ENCODE measurements at places on chromosomes 1 and 21. TPM values are rescaled to one million over a fixed set of nuclear protein-coding genes. Genes with fewer than 3 reads are reported as not detected.

DNA sequence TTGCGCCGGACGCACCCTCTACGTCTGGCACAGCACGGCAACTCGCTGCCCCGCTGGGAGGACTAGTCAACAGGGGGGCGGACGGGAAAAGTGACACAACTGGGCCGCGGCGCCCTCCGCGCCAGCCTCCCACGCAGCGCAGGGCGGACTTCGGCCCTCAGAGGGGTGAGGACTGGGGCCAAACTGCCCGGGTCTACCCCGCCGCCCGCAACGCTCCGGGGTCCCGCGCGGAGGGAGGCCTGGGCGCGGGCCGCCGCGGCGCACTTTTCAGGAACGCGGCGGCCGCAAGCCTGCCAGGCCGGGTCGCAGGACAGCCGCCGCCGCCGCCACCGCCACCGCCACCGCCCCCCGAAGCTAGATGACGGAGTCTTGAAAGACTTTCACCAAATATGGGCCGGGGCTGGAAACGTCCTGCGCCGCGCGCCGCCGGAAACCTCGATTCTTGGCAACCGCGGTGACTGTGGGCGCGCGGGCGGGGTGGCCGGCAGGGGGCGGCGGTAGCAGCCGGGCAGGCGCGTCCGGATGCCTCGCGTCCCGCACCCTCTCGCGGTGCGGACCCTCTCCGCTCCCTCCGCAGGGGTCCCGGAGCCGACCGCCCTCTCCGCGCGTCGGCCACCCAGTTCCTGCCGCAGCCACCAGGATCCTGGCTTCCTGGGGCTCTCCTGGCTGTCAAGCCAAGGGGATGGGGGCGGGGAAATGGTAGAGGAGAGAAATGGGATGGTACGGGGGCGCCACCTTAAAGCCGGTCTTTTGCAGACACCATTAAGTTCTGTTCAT, 3.7 kb upstream of the CCN1 start:
- peak overlapping the region; percentile 48 for H3K4me3 ChIP-seq
- H3K27me3 ChIP-seq = no peaks in the 10 kb centered on the region
- peaks cover 50% of the 10 kb centered on the region for H3K4me1 ChIP-seq
- H3K36me3 ChIP-seq = no peaks in the 10 kb centered on the region

- no peak overlapping the region for H3K27ac ChIP-seq
- DNase-seq = no peak
- H3K4me1 ChIP-seq = no peaks in the 10 kb centered on the region
These were observed 87.1 kb upstream of the TNR start for GRCh38 chr1:175830500-175830899.

GRCh38 chr1:231240531-231240882, 505 bp upstream of the GNPAT start:
- DNase-seq = no peak
- H3K36me3 ChIP-seq = no peaks in the 10 kb centered on the region
- peak overlapping the region; percentile 82 for H3K4me3 ChIP-seq
- peak overlapping the region; percentile 89 for H3K27ac ChIP-seq

DNA sequence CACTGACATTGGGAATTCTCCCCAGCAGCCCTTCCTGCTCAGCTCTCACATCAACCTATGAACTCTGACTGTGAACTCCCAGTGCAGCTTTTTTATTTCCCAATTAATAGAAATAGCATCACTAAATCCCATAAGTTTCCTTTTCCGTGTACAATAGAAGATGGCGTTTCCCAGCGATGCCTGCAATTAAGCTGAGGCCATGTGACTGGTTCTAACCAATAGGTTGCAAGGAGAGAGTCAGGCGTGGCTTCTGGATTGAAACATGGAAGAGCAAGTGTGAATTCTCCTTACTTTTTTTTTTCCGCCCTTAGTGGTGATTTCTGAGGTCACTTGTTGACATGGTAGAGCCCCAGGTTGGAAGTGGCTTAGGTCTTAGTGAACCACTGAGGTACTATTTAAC, 59.0 kb upstream of the IGSF5 start:
- no peaks in the 10 kb centered on the region for H3K4me1 ChIP-seq
- no peak overlapping the region for H3K4me3 ChIP-seq
- H3K27me3 ChIP-seq = no peaks in the 10 kb centered on the region

DNA sequence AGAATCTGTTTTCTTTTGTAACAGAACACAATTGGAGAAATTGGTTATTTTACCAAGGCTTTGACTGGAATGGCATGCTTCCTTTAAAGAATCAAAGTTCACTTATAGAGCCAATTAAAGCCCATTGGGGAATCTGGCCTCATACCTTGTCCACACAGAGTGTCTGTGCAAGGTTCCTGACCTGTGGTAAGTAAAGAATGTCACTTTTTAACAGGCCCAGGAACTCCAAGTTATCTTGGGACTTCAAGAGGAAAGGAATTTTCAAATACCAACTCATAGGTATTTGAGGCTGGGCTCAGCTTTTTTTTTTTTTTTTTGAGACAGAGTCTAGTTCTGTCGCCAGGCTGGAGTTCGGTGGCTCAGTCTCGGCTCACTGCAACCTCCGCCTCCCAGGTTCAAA, 2.3 kb upstream of the CATSPERE start:
- peaks cover 14% of the 10 kb centered on the region for H3K4me1 ChIP-seq
- no peak overlapping the region for H3K4me3 ChIP-seq
- H3K27me3 ChIP-seq = no peaks in the 10 kb centered on the region
- no peak for DNase-seq

- H3K4me1 ChIP-seq = peaks cover 7% of the 10 kb centered on the region
- no peaks in the 10 kb centered on the region for H3K36me3 ChIP-seq
- no peaks in the 10 kb centered on the region for H3K27me3 ChIP-seq
- no peak overlapping the region for H3K4me3 ChIP-seq
These were observed 90.5 kb downstream of the NMNAT2 start for GRCh38 chr1:183327434-183328290.

- H3K27me3 ChIP-seq = no peaks in the 10 kb centered on the region
- peaks cover 6% of the 10 kb centered on the region for H3K4me1 ChIP-seq
- H3K27ac ChIP-seq = no peak overlapping the region
These were observed 39.1 kb downstream of the UBIAD1 start for GRCh38 chr1:11311816-11312755.

- no peaks in the 10 kb centered on the region for H3K4me1 ChIP-seq
- DNase-seq = no peak
- no peaks in the 10 kb centered on the region for H3K27me3 ChIP-seq
- H3K27ac ChIP-seq = no peak overlapping the region
- no peak overlapping the region for H3K4me3 ChIP-seq
These were observed 443.9 kb downstream of the CAMTA1 start for GRCh38 chr1:7229186-7229585.

- H3K4me3 ChIP-seq = no peak overlapping the region
- DNase-seq = no peak
- H3K36me3 ChIP-seq = no peaks in the 10 kb centered on the region
These were observed 80.8 kb upstream of the RAB4A start for GRCh38 chr1:229190057-229190575.

- DNase-seq = no peak
- no peaks in the 10 kb centered on the region for H3K27me3 ChIP-seq
- no peaks in the 10 kb centered on the region for H3K36me3 ChIP-seq
- H3K4me1 ChIP-seq = no peaks in the 10 kb centered on the region
These were observed 45.3 kb upstream of the TNR start for GRCh38 chr1:175788586-175789252.

DNA sequence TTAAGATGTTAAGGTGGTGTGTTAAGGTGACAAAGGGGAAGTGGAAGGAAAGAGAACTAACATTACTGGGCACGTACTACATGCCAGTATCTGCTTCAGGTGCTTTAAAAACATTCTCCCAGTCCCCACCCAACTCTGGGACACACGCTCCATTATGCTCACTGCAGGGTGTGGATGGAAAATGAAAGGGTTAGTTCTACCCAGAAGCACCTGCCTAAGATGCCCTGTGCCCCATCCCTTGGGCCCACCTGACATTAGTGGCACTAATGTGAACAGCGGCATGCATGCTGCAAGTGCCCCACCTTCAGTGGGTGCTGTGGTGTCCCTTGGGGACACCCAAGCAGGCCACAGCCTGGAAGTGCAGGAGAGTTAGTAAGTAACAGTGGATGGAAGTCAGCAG, 82.9 kb upstream of the CXADR start:
- H3K27ac ChIP-seq = no peak overlapping the region
- H3K4me1 ChIP-seq = no peaks in the 10 kb centered on the region
- H3K36me3 ChIP-seq = no peaks in the 10 kb centered on the region
- no peak for DNase-seq

DNA sequence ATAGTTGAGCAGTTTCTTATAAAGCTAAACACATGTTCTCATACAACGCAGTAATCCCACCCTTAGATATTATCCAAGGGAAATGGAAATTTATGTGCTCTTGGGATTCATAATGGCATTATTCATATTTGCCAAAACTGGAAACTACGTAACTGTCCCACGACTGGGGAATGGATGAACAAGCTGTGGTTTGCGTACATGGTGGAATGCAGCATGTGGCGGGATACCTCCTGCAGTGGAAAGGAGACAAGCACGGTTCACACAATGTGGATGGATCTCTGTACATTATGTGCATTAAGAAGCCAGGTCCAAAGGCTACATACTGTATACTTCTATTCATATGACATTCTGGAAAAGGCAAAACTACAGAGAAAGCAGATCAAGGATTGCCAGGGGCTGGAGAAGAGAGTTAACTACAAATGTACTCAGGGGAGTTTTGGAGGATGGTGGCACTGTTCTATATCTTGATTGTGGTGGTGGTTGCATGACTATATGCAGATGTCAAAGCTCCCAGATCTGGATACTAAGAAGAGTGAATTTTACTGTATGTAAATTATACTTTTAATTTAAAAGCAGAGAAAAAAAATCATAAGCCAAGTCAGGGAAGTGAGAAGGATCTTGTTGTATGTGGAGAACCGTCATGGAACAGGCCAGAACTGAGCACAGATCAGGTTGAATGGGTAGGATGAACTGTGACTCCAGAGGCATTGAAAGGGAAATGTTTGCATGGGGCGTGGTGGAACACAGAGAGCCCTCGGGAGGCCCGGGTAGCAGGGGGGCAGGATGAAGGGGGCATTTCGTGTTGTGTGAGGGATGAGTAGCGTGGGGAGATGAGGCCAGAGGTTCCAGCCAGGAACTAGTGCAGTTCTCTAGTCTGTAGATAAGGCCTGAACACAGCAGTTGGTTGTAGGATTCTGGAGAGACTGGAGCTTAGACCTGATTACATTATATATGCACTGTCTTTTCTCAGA, 90.7 kb downstream of the GALNT2 start:
- no peak for DNase-seq
- no peak overlapping the region for H3K27ac ChIP-seq
- peaks cover 19% of the 10 kb centered on the region for H3K4me1 ChIP-seq
- H3K36me3 ChIP-seq = no peaks in the 10 kb centered on the region

- H3K4me1 ChIP-seq = peaks cover 70% of the 10 kb centered on the region
- peak overlapping the region; percentile 96 for H3K27ac ChIP-seq
- no peak overlapping the region for H3K4me3 ChIP-seq
- no peaks in the 10 kb centered on the region for H3K36me3 ChIP-seq
- no peak for DNase-seq
- H3K27me3 ChIP-seq = no peaks in the 10 kb centered on the region
These were observed 4.0 kb downstream of the FGR start for GRCh38 chr1:27630859-27631491.

- no peak overlapping the region for H3K4me3 ChIP-seq
- H3K27me3 ChIP-seq = no peaks in the 10 kb centered on the region
- no peaks in the 10 kb centered on the region for H3K4me1 ChIP-seq
- peaks cover 53% of the 10 kb centered on the region for H3K36me3 ChIP-seq
These were observed 89.9 kb downstream of the RAVER2 start for GRCh38 chr1:64834734-64835133.

The CYP2J2 gene
- total RNA-seq = 2.1 TPM

The C1orf185 gene
- total RNA-seq = not detected

The CCDC17 gene
- 11.7 TPM for total RNA-seq

The SLAMF9 gene
- total RNA-seq = not detected

The OR2AK2 gene
- total RNA-seq = not detected

The TDRD10 gene
- total RNA-seq = 10.5 TPM

The PPM1J gene
- 0.91 TPM for total RNA-seq

The FAM72D gene
- total RNA-seq = 0.77 TPM

The RXFP4 gene
- total RNA-seq = not detected

The FAAP20 gene
- total RNA-seq = 68.9 TPM
